ENCODE measurements at places on chromosomes 3 and 15. TPM values are rescaled to one million over a fixed set of nuclear protein-coding genes. Genes with fewer than 3 reads are reported as not detected.

DNA sequence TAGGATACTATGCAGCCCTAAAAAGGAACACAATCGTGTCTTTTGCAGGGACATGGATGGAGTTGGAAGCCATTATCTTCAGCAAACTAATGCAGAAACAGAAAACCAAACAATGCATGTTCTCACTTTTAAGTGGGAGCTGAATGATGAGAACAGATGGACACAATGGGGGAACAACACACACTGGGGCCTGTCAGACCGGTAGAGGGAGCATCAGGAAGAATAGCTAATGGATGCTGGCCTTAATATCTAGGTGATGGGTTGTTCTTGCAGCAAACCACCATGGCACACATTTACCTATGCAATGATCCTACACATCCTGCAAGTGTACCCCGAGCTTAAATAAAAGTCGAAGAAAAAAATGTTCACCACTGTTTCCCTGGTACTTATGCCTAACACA lies 17.5 kb downstream of the SENP7 start:
- no peaks in the 10 kb centered on the region for H3K27me3 ChIP-seq
- no peak overlapping the region for H3K4me3 ChIP-seq
- H3K27ac ChIP-seq, result no peak overlapping the region
- peak; percentile 27 for DNase-seq
- no peaks in the 10 kb centered on the region for H3K4me1 ChIP-seq

- H3K27me3 ChIP-seq, result no peaks in the 10 kb centered on the region
- H3K36me3 ChIP-seq, result no peaks in the 10 kb centered on the region
- H3K27ac ChIP-seq, result no peak overlapping the region
- peaks cover 21% of the 10 kb centered on the region for H3K4me1 ChIP-seq
- DNase-seq, result no peak
Observed at GRCh38 chr3:136728918-136729317, 23.3 kb downstream of the STAG1 start.

DNA sequence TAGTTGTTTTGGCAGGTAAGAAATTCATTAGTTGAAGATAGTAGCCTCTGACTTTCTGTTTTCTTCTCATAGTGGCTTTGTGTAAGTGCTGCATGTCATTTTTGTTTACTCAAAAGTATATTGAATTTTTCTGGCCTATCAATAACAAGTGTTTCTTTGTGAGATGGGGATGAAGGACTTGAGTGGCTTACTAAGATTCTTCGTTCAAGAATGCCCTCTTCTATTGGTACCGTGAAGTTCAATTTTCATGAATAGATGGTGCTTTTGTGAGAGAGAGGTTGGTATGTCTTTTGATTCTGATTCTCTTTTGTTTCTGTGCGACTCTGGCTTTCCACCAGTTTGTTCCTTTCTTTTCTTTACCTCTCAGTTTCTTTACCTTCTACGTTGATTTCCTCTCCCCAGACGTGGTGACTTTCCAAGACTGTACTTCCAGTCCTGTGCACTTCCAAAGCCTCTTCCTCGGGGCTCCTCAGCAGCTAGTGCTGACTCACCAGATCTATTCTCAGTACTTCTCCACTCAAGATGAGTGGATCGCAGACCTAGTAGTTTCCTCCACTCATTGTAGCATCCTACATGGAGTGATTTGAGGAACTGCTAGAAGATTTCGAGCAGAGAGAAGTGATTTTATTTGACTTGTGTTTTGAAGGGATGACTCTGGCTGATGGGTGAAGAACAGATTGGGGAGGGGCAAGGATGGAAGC lies 82.0 kb upstream of the EPHB3 start:
- DNase-seq, result no peak
- no peaks in the 10 kb centered on the region for H3K36me3 ChIP-seq
- no peak overlapping the region for H3K4me3 ChIP-seq
- no peaks in the 10 kb centered on the region for H3K27me3 ChIP-seq
- H3K4me1 ChIP-seq, result no peaks in the 10 kb centered on the region
- H3K27ac ChIP-seq, result no peak overlapping the region

DNA sequence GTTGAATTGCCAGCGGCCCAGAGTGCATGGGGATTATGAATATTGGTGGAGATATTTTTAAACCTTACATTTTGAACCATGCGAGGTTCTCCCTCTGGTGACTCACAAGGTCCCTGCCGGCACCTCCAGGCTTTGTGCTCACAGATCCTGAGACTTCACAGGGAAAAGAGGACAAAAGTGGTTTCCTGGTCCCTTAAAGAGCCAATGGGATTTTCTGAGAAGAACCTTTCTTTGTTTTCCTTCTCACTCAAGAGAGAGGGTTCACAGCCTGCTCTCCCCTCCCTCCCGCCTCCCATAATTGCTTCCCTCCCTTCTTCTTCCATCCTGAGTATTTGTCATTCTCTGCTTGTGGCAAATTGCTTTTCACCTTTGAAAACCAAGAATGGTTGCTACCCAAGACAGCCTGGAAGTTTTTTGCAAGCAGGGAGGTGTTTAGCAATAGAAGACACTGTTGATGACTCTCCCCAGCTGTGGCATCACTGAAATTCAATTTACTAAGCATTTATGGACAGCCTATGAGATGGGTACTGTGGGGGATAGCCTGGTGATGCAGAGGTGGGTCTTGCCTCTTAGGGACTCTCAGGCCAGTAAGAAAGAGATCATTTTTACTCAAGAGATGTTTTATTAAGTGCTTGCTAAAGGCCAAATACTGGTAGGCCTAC lies 76.6 kb downstream of the CPN2 start:
- no peaks in the 10 kb centered on the region for H3K27me3 ChIP-seq
- H3K36me3 ChIP-seq, result no peaks in the 10 kb centered on the region
- peaks cover 11% of the 10 kb centered on the region for H3K4me1 ChIP-seq
- H3K27ac ChIP-seq, result peak overlapping the region; percentile 46
- no peak overlapping the region for H3K4me3 ChIP-seq
- DNase-seq, result no peak

DNA sequence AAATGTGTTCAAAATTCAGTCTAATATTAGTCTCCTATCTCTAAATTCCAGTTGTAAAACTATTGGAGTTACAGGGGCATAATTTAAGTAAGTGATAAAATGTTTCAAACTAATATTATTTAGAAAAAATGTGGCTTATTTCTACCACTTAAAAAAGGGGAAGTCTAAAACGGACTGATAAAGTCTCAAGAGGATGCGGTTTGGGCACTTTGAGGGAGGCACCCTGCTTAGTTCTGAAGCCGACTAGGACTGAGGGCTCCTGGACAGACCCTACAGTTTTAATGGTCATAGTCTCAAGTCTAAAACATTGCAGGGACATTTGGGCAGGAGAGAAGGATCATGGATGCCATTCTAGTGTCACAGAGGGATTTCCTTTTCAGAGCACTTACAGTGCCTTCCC lies 566.3 kb downstream of the NR2F2 start:
- H3K27me3 ChIP-seq, result no peaks in the 10 kb centered on the region
- no peak overlapping the region for H3K4me3 ChIP-seq
- no peaks in the 10 kb centered on the region for H3K36me3 ChIP-seq
- no peak for DNase-seq
- no peak overlapping the region for H3K27ac ChIP-seq

VWA5B2 gene
- total RNA-seq, result 1.6 TPM

GATA2 gene
- total RNA-seq, result 13.3 TPM

SPCS1 gene
- total RNA-seq, result 153 TPM

Measured in Caco-2 (cell line).